Large intestine (tissue), 12 donors: ENCODE measurements at places on chromosomes 7 and 10. TPM values are rescaled to one million over a fixed set of nuclear protein-coding genes. Genes with fewer than 3 reads are reported as not detected.
A peak's percentile ranks its signal among the peaks of the same experiment; 100 is the strongest.

- no peaks in the 10 kb centered on the region for H3K4me1 ChIP-seq
- H3K27ac ChIP-seq: no peak overlapping the region
- no peak overlapping the region for H3K4me3 ChIP-seq
- no peaks in the 10 kb centered on the region for H3K27me3 ChIP-seq
- DNase-seq: no peak
Measured at GRCh38 chr7:93968911-93969620, 35.1 kb downstream of the BET1 start.

HOXA7 gene
- polyA plus RNA-seq: 2.3 TPM

DNA sequence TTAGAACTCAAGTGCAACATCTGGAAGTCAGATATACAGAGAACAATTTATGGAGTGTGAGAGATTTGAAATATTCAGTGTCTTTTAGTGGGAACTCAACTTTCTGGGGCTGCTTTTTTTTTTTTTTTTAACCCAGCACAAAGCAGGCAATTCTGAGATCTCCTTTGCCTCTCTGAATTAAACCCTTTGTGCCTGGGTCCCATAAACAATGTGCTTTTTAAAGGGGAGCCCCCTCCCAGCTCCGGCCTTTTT, 146.8 kb downstream of the CELF2 start:
- DNase-seq: no peak
- no peaks in the 10 kb centered on the region for H3K36me3 ChIP-seq

GRCh38 chr7:149456506-149457421, 4.1 kb downstream of the ZNF777 start:
- H3K27me3 ChIP-seq: no peaks in the 10 kb centered on the region
- H3K4me3 ChIP-seq: no peak overlapping the region
- no peak for DNase-seq
- H3K27ac ChIP-seq: no peak overlapping the region

DNA sequence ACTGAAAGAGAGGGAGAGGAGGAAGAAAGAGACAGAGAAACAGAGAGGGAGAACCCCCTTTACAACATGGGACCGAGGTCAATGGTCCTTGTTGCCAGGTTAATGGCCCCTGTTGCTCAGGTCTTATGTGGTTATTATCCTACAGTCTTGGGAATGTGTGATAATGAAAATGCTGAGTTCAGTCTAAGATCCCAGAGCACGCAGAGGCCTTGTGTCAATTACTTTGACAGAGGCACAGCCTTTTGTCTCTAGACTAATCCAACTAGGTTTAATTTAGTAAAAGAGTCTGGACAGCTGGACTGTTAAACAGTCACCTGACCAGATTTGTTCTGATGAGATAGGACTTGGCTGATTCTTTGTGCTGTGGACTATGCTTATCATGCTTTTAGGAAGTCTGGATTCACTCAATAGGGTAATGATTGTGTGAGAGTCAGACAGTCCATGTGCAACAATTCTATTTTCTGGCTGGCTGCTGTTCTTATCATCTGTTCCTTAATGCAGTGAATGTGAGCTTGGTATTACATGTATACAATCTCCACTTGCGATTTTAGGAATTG, 157.4 kb upstream of the MAGI2 start:
- no peaks in the 10 kb centered on the region for H3K27me3 ChIP-seq
- H3K4me3 ChIP-seq: no peak overlapping the region
- no peaks in the 10 kb centered on the region for H3K36me3 ChIP-seq
- DNase-seq: peak; percentile 81
- no peaks in the 10 kb centered on the region for H3K4me1 ChIP-seq

- H3K27ac ChIP-seq: peak overlapping the region; percentile 96
- H3K36me3 ChIP-seq: no peaks in the 10 kb centered on the region
- H3K27me3 ChIP-seq: no peaks in the 10 kb centered on the region
- peaks cover 50% of the 10 kb centered on the region for H3K4me1 ChIP-seq
- no peak overlapping the region for H3K4me3 ChIP-seq
- DNase-seq: peak; percentile 82
Measured at GRCh38 chr10:25059990-25060389, 43.6 kb downstream of the THNSL1 start.

GRCh38 chr10:78992333-78992732, 76.4 kb upstream of the ZMIZ1 start:
- no peak overlapping the region for H3K27ac ChIP-seq
- no peaks in the 10 kb centered on the region for H3K27me3 ChIP-seq
- H3K36me3 ChIP-seq: no peaks in the 10 kb centered on the region
- no peak for DNase-seq
- peaks cover 9% of the 10 kb centered on the region for H3K4me1 ChIP-seq

DNA sequence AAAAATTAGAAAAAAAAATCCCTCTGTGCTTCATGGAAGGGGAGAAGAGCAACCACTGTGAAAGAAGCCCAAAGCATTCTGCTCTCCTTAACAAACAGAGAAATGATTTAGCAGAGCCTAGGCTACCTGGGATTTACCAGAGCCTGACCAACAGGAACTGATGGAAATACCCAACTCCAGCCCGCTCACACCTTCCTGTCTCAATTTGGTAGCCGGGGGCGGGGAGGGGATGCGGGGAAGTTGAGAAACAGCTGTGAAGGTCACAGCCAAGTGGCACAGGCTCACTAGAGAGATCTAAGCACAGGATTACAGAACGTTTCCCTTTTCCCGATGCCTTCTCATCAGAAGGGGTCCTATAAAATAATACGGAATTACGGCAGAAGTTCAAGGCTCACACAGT, 17.6 kb downstream of the RSU1 start:
- DNase-seq: no peak
- H3K27me3 ChIP-seq: no peaks in the 10 kb centered on the region
- no peaks in the 10 kb centered on the region for H3K4me1 ChIP-seq
- no peak overlapping the region for H3K27ac ChIP-seq
- no peak overlapping the region for H3K4me3 ChIP-seq
- no peaks in the 10 kb centered on the region for H3K36me3 ChIP-seq

DNA sequence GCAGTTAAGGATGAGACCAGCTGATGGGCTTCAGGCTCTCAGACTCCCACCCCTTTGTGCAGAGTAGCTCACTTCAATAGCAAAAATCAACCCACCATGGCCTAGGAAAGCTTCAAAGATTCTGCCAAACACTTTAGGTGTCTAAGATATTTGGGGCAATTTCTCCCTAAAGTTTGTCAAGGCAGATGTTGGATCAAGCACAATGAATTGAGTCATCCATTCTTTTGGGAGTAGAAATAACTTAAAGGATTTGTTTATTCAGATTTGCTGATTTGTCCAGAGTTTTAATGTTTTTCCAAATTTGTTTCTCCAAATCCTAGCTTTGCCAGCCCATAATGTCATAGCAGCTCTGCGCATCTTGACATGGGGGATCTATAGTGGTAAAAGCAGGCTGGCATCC, 855.1 kb downstream of the LRMDA start:
- no peak overlapping the region for H3K27ac ChIP-seq
- H3K27me3 ChIP-seq: no peaks in the 10 kb centered on the region
- no peak for DNase-seq

- no peak overlapping the region for H3K27ac ChIP-seq
- H3K4me1 ChIP-seq: no peaks in the 10 kb centered on the region
- no peak for DNase-seq
- peaks cover 22% of the 10 kb centered on the region for H3K36me3 ChIP-seq
Measured at GRCh38 chr7:105791926-105792325, 84.5 kb downstream of the ATXN7L1 start.

DNA sequence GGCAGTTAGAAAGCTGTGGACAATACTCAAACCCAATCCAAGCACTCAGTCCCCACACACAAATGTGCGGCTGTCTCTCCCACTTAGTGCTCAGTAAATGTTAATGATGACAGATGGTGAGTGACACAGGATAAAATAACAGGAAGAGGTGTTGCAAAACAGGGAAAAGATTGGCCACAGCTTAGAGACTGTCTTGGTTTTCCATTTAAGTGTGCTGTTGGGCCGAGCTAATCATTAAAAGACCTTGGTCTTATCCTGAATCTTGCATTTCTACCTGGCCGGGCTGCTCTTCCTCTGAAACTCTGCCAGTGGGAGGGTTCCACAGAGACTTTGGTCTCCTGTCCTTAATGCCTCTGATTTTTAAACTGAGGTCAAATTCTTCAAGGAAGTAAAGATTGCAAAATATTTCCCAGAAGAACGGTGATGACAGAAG, 113.1 kb upstream of the RNF32 start:
- H3K27ac ChIP-seq: peak overlapping the region; percentile 93
- H3K4me3 ChIP-seq: no peak overlapping the region
- no peaks in the 10 kb centered on the region for H3K36me3 ChIP-seq
